ENCODE measurements at places on chromosomes 3 and 15.

DNA sequence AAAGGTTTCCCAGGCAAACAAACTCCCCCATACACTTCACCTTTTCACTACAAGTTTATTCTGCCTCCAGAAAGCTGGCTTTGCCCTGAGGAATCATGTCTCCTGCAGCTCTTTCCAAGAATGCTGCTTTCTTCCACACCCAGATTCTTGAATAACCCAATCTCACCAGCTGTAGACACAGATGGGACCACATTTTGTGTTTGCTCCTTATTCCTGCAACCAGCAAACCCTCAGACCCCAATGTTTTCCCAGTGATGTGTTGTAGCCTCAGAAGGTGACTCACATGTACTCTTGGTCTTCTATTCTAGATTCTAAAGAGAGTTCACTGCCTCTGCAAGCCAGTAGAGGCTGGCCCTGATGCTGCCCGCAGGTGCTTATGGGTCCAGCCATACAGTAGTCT lies 23.6 kb upstream of the TRIM59 start:
- no peak for DNase-seq

DNA sequence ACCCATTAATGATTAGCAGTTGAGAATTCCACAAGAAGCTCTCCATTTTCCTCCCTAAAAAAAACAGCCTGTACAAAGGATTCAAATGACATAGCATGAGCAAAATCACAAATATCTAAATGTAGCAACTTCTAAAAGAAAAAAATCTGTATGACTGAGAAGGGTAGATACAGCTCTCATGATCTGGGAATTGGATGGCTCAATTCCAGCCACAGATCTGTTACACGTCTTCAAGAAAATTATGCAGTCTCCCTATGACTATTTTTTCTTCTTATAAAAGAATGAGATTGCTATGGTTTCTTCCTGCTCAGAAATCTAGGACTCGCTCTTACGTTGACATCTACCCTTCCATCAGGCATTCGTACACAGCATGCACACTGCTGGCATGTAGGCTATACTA lies 71.5 kb downstream of the PLCH1 start:
- DNase-seq = no peak

DNA sequence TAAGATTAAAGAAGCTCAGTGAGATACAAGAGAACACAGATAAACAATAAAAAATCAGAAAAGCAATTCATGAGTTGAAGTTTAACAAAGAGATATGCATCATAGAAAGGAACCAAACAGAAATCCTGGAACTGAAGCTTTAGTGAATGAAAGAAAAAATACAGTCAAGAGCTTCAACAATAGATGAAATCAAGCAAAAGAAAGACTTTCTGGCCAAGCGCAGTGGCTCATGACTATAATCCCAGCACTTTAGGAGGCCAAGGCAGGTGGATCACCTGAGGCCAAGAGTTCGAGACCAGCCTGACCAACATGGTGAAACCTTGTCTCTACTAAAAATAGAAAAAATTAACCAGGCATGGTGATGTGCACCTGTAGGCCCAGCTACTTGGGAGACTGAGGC lies 301.6 kb upstream of the MANF start:
- DNase-seq = no peak

DNA sequence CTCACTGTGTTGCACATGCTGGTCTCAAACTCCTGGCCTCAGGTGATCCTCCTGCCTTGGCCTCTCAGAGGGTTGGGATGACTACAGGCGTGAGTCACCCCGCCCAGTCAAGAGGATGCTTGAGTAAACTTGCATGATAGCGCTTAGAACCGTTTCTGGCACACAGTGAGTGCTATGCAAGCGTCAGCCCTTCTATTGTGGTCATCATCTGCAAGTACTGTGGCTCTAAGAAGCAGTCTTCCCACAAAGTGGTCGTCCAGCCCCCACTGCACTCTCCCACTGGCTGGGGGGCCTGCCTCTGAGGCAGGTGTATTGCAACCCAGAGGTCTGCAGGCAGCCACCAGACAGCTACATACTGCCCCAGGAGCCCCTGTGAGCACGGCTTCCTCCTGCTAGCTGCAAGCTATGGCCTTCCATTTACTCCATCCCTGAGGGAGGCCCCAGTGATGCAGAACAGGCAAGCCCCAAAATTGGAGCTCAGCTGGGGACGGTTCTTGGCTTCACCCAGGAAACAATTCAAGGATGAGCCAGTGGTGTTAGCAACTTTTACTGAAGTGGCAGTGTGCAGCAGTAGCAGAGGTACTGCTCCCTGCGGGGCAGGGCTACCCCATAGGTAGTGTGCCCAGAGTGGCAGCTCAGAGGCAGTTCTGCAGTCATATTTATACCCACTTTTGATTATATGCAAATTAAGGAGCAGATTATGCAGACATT lies 95.4 kb downstream of the LSM3 start:
- DNase-seq = no peak

- DNase-seq = no peak
Measured at GRCh38 chr3:64685800-64686445, 1.9 kb downstream of the ADAMTS9 start.

DNA sequence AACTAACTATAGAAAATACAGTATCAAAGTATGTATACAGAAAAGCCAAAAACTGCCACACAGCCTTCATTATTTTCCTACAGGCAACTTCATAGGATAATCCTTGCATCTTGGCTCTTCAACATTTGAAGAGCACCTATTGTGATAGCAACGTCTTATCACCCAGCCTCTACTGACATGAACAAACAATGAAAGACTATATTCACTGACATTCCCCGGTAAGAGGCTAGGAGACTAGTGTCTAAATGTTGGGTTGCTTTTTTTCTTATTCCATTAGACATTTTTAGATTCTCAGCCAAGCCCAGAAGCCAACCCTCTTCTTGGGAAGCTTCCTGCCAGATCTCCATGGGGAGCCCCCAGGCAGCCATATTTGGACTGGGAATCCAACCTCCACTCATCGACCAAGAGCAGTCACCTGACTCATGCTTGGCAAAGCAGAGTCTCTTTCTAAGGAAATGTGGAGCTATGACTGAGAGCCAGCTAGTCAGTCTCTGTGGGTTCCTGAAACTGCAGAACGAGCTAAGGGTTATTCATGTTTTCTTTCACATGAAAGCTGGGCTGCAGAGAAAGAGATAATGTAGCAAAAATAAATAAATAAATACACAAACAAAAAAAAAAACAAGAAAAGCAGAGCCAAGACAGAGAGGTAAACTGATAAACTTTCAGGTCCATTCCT lies 227.5 kb downstream of the MAGI1 start:
- DNase-seq = no peak

GRCh38 chr3:179158336-179159039 lies 10.3 kb downstream of the PIK3CA start:
- DNase-seq = no peak

- DNase-seq = no peak
Measured at GRCh38 chr15:46901001-46901400, 816.3 kb upstream of the SEMA6D start.

- DNase-seq = no peak
Measured at GRCh38 chr3:99915906-99916432, 98.3 kb downstream of the CMSS1 start.

GRCh38 chr3:134704133-134704532 lies 53.3 kb upstream of the KY start:
- DNase-seq = no peak

DNA sequence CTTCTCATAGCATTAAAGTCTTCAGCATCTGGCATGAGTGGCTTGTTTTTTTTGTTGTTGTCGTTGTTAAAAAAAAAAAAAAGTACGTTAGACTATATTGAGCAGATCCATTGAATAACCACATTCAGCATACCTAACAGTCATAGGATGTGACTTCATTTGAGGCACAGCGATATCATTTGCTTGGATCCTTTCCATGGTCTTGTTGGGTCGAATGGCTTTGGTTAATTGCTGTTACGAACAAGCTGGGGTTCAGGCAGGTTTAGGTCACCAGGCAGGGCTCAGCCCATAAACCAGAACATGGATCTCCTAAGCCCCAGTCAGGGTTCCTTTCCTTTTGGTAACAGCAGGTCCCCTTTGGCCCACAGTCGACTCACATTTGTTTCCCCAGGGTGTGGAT lies 76.2 kb downstream of the POLR2M start:
- no peak for DNase-seq

DNA sequence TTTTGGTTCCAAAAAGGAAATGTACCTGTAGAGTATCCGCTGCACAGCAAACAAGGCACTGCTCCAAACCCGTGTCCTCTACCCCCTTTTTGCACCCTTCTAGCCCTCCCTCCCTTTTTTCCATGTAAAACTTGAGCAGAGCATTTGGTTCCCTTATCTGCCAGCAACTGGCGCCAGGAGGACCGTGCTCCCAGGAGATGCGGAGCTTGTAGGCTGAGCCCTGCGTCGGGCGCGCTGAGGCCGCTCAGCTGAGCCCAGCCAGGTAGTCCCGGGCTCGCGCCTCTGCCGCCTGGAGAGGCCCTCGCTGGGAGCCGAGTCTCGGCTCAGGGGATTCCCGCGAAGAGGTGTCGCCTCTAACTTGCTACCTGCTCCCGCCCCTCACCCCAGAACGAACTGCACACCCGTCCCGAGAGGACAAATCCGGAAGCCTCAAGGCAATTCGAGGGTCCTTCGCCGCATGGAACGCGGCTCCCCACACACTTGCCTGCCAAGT lies 575 bp downstream of the TRPM7 start:
- DNase-seq = peak; percentile 81

GRCh38 chr3:97232393-97233034 lies 418.1 kb downstream of the EPHA6 start:
- no peak for DNase-seq

GRCh38 chr3:128323206-128324081 lies 143.2 kb downstream of the DNAJB8 start:
- no peak for DNase-seq

GRCh38 chr15:98443526-98443925 lies 204.8 kb upstream of the IGF1R start:
- DNase-seq = no peak

- no peak for DNase-seq
Measured at GRCh38 chr3:172148241-172148640, 108.9 kb downstream of the FNDC3B start.

DNA sequence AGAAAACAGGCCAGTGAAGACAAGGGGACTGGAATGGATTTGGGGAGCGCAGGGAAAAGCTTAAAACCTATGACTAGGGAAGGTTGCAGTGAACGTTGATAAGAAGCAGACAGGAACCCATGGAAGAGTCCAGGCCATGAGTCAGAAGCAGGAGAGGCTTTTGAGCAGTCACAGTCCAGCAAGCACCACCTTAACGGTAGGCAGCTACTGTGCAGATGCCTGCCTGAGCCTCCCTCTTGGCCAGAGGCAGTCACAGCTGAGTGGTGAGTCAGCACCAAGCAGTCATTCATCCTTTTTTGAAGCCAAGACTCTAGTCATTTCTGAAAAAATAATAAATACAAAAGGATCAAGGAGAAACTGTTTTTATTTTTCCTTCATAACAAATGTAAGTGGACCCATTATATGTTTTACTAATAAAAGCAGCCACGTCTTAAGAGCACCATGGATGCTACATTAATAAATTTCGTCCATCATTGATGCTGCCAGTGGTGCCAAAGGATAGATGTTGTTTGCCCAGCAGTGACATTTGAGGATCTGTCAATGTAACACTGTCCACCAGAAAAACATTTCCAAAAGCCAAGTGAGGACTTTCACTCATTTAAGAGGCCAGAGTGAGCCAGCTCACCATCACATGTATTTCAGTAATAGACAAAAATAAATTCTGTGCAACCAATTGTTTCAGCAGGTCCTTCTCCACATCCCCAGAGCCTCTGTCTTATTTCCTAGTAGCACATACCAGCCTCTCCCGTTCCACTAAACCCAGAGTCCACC lies 42.1 kb upstream of the ACTC1 start:
- no peak for DNase-seq

GRCh38 chr15:38642689-38643270 lies 78.2 kb upstream of the RASGRP1 start:
- DNase-seq = no peak

DNA sequence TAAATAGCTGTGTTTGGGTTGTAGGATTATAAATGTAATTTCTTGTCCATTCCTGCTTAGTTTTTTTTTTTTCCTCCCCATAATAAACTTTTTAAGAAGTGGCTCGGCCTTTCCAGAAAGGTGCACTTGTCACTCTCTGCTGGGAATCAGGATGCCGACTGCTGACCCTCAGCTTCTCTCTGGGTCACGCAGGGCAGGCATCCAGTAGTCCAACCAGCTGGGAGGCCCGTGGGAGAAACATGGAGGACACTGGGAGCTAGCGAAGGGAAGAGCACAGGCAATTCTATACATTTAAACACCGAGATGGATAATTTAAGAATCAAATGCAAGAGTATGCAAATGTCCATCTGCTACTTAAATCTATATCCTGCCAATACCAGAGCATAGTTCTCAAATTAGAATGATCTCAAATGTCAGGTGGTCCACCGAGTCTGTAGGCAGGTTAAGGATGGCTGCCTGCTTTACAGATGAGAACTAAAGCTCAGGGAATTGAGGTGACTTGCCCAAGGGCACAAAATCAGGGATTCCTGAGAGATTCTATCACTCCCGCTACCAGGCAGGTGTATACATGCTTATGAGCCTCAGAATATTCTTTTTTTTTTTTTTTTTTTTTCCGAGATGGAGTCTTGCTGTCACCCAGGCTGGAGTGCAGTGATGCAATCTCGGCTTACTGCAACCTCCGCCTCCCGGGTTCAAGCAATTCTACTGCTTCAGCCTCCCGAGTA lies 64.5 kb downstream of the DAPK2 start:
- no peak for DNase-seq

GRCh38 chr3:132042681-132043080 lies 7.9 kb upstream of the CPNE4 start:
- DNase-seq = no peak

- no peak for DNase-seq
Measured at GRCh38 chr15:35455201-35455600, 90.8 kb downstream of the DPH6 start.

- DNase-seq = no peak
Measured at GRCh38 chr3:170090601-170090981, 52.8 kb downstream of the GPR160 start.

GRCh38 chr15:33098094-33099058 lies 96.1 kb downstream of the FMN1 start:
- no peak for DNase-seq

DNA sequence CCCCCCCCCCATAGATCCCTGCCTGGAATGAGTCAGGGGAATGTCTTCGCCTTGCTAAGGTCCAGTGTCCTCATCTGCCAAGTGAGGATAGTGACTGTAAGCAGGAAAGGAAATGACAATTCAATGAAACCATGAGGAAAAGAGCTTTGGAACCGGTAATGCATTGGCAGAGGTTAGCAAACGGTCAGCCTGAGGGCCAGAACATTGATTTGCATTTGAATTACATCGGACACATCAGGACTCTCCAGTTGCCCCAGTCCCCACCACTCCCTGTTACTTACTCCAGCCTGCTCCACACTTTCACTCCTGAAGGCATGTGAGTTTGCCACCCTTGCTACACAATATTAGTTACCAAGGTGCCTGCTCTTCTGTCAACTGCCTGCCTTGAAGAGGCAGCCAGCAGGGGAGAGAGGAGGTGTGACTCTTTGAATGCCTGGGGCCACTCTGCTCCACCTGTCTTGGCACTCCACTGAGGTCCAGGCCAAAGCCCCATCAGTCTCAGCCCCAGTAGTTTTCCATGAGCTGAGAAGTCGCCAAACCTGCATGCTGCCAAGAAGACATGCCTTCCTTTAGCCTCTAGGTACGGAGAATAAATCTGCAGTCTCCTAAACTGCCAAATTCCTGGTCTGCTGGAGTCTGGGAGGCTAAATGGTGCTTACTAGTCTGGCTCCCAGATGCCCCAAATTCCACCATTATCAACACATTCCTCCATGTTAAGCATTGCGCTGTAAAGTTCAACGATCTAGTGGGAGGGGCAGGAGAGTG lies 191.7 kb upstream of the TLE3 start:
- DNase-seq = no peak
